ENCODE measurements at places on chromosomes 2 and 18. TPM values are rescaled to one million over a fixed set of nuclear protein-coding genes. Genes with fewer than 3 reads are reported as not detected.

Gene SERPINB3
- total RNA-seq = not detected

Gene OTOF
- total RNA-seq = not detected

Gene MDH1B
- total RNA-seq = 1.7 TPM

Gene LYPD6B
- total RNA-seq = not detected

Gene EVA1A
- 29.3 TPM for total RNA-seq

Gene DTYMK
- total RNA-seq = 24.1 TPM

Gene SNX17
- total RNA-seq = 136 TPM

Gene CBLN2
- not detected for total RNA-seq

Gene LHCGR
- total RNA-seq = not detected

Gene ABCG8
- not detected for total RNA-seq

Gene LYG2
- total RNA-seq = not detected

Gene DTNB
- 3.0 TPM for total RNA-seq

Gene SLC4A5
- total RNA-seq = 0.31 TPM

Gene GPBAR1
- not detected for total RNA-seq

Gene REEP1
- total RNA-seq = 0.50 TPM

Gene CYP27C1
- total RNA-seq = not detected

Gene TRABD2A
- 0.66 TPM for total RNA-seq

Gene GAL3ST2
- not detected for total RNA-seq

Gene CDH2
- total RNA-seq = 57.3 TPM

Gene DNAH7
- 1.2 TPM for total RNA-seq

Gene SOCS6
- 31.5 TPM for total RNA-seq

Gene HPCAL1
- total RNA-seq = 46.4 TPM

Gene CCBE1
- 26.0 TPM for total RNA-seq

Gene SCN3A
- total RNA-seq = 0.13 TPM

Gene HRH4
- 0.06 TPM for total RNA-seq

Gene IL1F10
- total RNA-seq = not detected

Gene LOXHD1
- not detected for total RNA-seq

Gene CPLX4
- total RNA-seq = not detected

Gene MOGAT1
- not detected for total RNA-seq

Gene SKOR2
- total RNA-seq = not detected

Gene HAAO
- 0.53 TPM for total RNA-seq
